ENCODE measurements at places on chromosomes 5 and 9. TPM values are rescaled to one million over a fixed set of nuclear protein-coding genes. Genes with fewer than 3 reads are reported as not detected.
A peak's percentile ranks its signal among the peaks of the same experiment; 100 is the strongest.

DNA sequence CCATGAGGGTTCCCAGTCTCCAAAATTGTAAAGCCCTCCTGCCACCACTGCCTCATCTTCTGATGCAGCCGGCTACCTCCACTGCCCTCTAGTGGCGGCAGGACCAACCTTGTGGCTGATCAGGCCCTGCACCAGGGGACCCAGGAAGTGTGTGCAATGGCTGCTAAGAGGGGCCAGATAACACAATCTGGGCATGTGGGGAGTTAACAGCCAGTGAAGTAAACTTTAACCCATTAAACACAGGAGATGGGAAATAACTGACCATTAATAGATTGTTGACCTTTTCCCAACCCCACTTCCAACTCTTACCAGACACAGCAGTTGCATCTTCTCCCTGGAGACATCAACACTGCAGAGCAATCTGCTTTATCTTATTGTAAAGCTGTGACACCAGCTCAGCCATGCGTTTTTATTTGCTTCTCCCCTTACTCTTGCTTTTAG is 63.3 kb downstream of the FREM1 start:
- H3K4me1 ChIP-seq, result peaks cover 1% of the 10 kb centered on the region
- H3K27ac ChIP-seq, result no peak overlapping the region
- H3K36me3 ChIP-seq, result no peaks in the 10 kb centered on the region
- peaks cover 11% of the 10 kb centered on the region for H3K27me3 ChIP-seq
- no peak overlapping the region for H3K4me3 ChIP-seq
- DNase-seq, result peak; percentile 69

DNA sequence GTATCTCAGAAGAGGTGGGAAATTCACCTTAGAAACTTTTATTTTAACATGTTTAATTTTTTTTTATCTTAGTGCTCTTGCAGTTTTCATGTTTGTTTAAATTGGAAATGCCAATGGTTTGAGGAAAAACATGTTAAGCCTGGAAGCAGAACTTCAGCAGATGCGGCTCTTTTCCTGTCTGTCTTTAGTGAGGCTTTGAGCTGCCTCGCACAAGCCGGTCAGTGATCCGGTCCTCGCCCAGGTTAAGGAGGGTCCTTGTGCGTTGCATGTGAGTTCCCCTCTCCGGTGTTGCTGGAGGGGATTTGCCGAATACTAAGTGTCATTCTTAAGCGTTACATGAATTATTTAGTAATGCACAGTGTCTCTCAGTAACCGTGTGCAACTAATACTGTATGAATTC is 9.4 kb upstream of the PLEKHG4B start:
- no peak overlapping the region for H3K27ac ChIP-seq
- H3K36me3 ChIP-seq, result no peaks in the 10 kb centered on the region
- no peak for DNase-seq
- H3K27me3 ChIP-seq, result peaks cover 7% of the 10 kb centered on the region

DNA sequence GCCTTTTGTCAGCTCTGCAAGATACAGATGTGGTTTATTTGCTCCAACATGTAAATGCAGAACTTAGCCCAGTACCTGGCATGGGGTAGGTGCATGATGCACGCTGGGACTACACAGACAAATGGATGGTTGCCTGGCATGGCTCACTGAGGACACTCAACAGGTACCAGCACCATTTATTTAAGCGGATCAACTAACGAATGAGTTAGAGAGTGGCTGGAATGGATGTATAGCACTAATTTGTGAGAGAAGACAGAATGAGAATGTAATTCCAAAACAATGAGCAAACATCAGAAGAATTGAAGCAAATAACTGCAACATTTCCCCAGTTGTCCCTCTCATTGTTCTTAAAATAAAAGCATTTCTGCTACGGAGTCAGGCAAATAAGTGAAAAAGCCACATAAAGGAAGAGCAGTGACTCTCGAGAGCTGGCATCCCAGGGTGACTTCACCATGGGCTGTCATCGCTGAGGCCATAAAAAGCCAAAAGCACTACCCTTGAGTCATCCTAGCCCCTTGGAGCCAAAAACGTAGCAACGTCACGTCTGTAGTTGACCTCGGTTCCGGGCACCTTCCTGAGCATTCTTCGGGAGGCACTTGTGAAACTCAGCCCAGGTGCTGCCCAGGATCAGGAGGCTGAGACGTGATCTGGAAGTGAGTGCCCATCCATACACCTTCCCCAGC is 290.3 kb downstream of the NSG2 start:
- no peak for DNase-seq
- H3K27ac ChIP-seq, result no peak overlapping the region
- H3K36me3 ChIP-seq, result no peaks in the 10 kb centered on the region
- H3K4me1 ChIP-seq, result no peaks in the 10 kb centered on the region
- H3K4me3 ChIP-seq, result no peak overlapping the region

GRCh38 chr9:108047264-108047663 is 557.7 kb upstream of the KLF4 start:
- DNase-seq, result no peak
- H3K27ac ChIP-seq, result no peak overlapping the region
- no peak overlapping the region for H3K4me3 ChIP-seq
- no peaks in the 10 kb centered on the region for H3K27me3 ChIP-seq
- no peaks in the 10 kb centered on the region for H3K36me3 ChIP-seq

DNA sequence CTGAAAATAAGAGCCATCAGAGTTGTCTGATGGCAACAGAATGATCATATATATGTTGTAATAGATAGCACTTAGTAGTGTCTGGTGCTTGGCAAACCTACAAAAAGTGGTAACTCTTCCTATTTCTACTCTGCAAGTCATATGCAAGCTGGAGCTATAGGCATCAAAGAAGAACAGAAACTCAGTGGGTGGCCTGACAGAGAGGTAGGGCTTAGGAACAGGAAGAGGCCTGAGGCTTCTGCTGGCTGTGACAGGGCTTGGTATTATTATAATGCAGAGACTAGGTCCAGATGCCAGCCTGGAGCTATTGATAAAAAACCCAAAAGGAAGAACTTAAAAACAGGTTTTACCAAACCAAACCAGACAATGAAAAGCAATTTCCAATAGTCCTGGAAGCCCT is 4.4 kb upstream of the DIAPH1 start:
- peaks cover 26% of the 10 kb centered on the region for H3K36me3 ChIP-seq
- no peaks in the 10 kb centered on the region for H3K27me3 ChIP-seq
- H3K4me1 ChIP-seq, result peaks cover 27% of the 10 kb centered on the region
- H3K27ac ChIP-seq, result peak overlapping the region; percentile 83
- DNase-seq, result no peak

DNA sequence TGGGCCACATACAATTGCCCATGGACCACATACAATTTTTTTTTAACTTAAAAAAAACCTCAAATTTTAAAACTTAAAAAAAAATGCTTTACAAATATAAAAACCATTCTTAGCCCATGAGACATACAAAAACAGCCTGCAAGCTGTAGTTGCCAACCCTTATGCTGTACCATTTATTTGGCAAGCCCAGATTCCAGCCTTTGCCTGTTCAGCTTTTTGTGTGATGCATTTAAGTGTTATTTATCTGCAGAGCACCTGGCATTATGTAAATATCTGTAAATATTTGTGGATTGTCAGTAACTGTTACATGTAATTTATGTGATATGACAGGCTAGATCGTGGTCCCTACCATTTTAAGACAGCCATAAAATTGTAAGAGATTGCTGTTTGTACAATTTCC is 32.6 kb downstream of the HEXB start:
- H3K27ac ChIP-seq, result no peak overlapping the region
- no peak overlapping the region for H3K4me3 ChIP-seq
- H3K27me3 ChIP-seq, result no peaks in the 10 kb centered on the region
- peaks cover 3% of the 10 kb centered on the region for H3K4me1 ChIP-seq
- no peak for DNase-seq

DNA sequence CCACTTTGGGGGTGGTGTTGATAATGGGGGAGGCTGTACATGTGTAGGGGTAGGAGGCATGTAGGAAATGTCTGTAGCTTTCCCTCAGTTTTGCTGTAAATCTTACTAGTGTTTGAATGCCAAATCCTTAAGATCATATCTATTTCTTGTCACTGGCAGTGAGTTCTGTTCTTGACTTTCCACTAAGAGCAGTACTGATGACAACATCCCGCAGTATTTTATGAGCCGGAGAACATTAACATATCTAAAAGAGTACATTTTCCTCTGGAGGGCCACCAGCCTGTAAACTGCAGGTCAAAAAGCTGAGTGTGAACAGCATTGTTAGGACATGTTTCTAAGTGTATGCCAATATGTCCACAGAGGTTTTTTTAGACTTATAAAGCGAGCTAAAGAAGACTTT is 2.5 kb upstream of the HSPB3 start:
- H3K27me3 ChIP-seq, result peaks cover 10% of the 10 kb centered on the region
- no peak for DNase-seq
- no peaks in the 10 kb centered on the region for H3K36me3 ChIP-seq

GRCh38 chr9:131841765-131842318 is 102.0 kb upstream of the RAPGEF1 start:
- H3K4me3 ChIP-seq, result no peak overlapping the region
- peaks cover 6% of the 10 kb centered on the region for H3K27me3 ChIP-seq
- no peak overlapping the region for H3K27ac ChIP-seq
- no peaks in the 10 kb centered on the region for H3K36me3 ChIP-seq
- DNase-seq, result no peak
- H3K4me1 ChIP-seq, result peaks cover 8% of the 10 kb centered on the region

GRCh38 chr5:109309326-109310063 is 100.3 kb downstream of the PJA2 start:
- no peak overlapping the region for H3K4me3 ChIP-seq
- H3K27ac ChIP-seq, result no peak overlapping the region
- H3K36me3 ChIP-seq, result no peaks in the 10 kb centered on the region
- no peak for DNase-seq
- H3K4me1 ChIP-seq, result no peaks in the 10 kb centered on the region
- H3K27me3 ChIP-seq, result no peaks in the 10 kb centered on the region

GRCh38 chr9:98892288-98892687 is 51.4 kb upstream of the COL15A1 start:
- H3K36me3 ChIP-seq, result no peaks in the 10 kb centered on the region
- H3K4me3 ChIP-seq, result no peak overlapping the region
- no peak for DNase-seq
- no peaks in the 10 kb centered on the region for H3K4me1 ChIP-seq

- H3K27me3 ChIP-seq, result peaks cover 2% of the 10 kb centered on the region
- H3K4me1 ChIP-seq, result peaks cover 11% of the 10 kb centered on the region
These were observed 24.9 kb downstream of the ARHGEF37 start for GRCh38 chr5:149605998-149606724.

GRCh38 chr5:30450153-30450552 is 743.3 kb upstream of the CDH6 start:
- H3K27me3 ChIP-seq, result no peaks in the 10 kb centered on the region
- H3K4me1 ChIP-seq, result no peaks in the 10 kb centered on the region

GRCh38 chr9:78314953-78315870 is 18.3 kb downstream of the PSAT1 start:
- H3K36me3 ChIP-seq, result peaks cover 53% of the 10 kb centered on the region
- no peak for DNase-seq
- H3K27ac ChIP-seq, result no peak overlapping the region
- peaks cover 2% of the 10 kb centered on the region for H3K4me1 ChIP-seq
- H3K4me3 ChIP-seq, result no peak overlapping the region

The IQGAP2 gene
- 62.7 TPM for total RNA-seq

The MEF2C gene
- total RNA-seq, result 0.86 TPM

The CCNJL gene
- not detected for total RNA-seq

The HEMGN gene
- total RNA-seq, result 1.1 TPM

The RNF183 gene
- total RNA-seq, result 0.37 TPM

All from activated naive CD8-positive, alpha-beta T cell treated with anti-CD3 and anti-CD28 coated beads, Interleukin-2, amount 10 ng/mL, durations not matched to agents 7 days and 5 days (primary cell).